Hair follicular keratinocyte (primary cell): ENCODE measurements at places on chromosomes 11 and 22. TPM values are rescaled to one million over a fixed set of nuclear protein-coding genes. Genes with fewer than 3 reads are reported as not detected.

SLC17A6 gene
- total RNA-seq, result not detected in 2 replicates

DDX6 gene
- total RNA-seq, result 42.8 and 44.3 TPM in 2 replicates

OR56A1 gene
- not detected in 2 replicates for total RNA-seq

OR2AT4 gene
- total RNA-seq, result not detected in 2 replicates

FADS2 gene
- total RNA-seq, result 162 and 243 TPM in 2 replicates

CSTF3 gene
- total RNA-seq, result 13.7 and 23.6 TPM in 2 replicates

SMIM35 gene
- not detected in 2 replicates for total RNA-seq

TRIM34 gene
- 4.9 and 6.5 TPM in 2 replicates for total RNA-seq

RAG2 gene
- total RNA-seq, result not detected in 2 replicates

ATM gene
- total RNA-seq, result 34.2 and 36.2 TPM in 2 replicates

TRIM29 gene
- total RNA-seq, result 178 and 186 TPM in 2 replicates

TUB gene
- total RNA-seq, result 0.70 and 1.3 TPM in 2 replicates

PLAAT2 gene
- not detected in 2 replicates for total RNA-seq

SCUBE2 gene
- 0.34 and 1.3 TPM in 2 replicates for total RNA-seq

PKDREJ gene
- under 0.01 TPM in 1 of 2 replicates, not detected in the other for total RNA-seq

C11orf52 gene
- 1.2 TPM in 1 of 2 replicates, not detected in the other for total RNA-seq

TMEM151A gene
- total RNA-seq, result 0.31 TPM in 1 of 2 replicates, not detected in the other

OR4D5 gene
- total RNA-seq, result not detected in 2 replicates

ADM2 gene
- total RNA-seq, result 3.5 and 13.8 TPM in 2 replicates

INS gene
- not detected in 2 replicates for total RNA-seq
